ENCODE measurements at places on chromosomes 12 and 14. TPM values are rescaled to one million over a fixed set of nuclear protein-coding genes. Genes with fewer than 3 reads are reported as not detected.

DNA sequence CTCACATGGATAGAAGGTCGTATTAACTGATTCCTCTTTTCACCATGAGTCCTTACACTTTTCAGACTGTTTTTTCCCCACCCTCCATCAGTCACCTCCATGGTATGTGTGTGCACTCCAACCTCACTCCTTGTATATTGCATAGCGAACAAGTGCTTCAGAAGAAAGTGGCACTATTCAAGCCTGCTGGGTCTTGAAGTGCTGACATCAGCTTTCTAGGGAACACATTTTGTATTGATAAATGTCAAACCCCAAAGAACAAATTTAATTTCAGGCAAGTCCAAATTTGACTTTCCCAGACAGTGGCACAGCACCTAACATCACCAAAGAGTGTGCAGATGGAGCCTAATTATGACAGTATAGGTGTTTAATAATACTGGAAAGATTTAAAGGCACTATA, 617.4 kb upstream of the STXBP6 start:
- no peaks in the 10 kb centered on the region for H3K27me3 ChIP-seq
- H3K4me3 ChIP-seq: no peak overlapping the region
- no peak for DNase-seq
- no peak overlapping the region for H3K27ac ChIP-seq

GRCh38 chr12:31227401-31227981, 98.5 kb downstream of the SINHCAF start:
- H3K4me1 ChIP-seq: peaks cover 9% of the 10 kb centered on the region
- DNase-seq: no peak
- no peak overlapping the region for H3K27ac ChIP-seq
- H3K36me3 ChIP-seq: no peaks in the 10 kb centered on the region
- H3K4me3 ChIP-seq: no peak overlapping the region

DNA sequence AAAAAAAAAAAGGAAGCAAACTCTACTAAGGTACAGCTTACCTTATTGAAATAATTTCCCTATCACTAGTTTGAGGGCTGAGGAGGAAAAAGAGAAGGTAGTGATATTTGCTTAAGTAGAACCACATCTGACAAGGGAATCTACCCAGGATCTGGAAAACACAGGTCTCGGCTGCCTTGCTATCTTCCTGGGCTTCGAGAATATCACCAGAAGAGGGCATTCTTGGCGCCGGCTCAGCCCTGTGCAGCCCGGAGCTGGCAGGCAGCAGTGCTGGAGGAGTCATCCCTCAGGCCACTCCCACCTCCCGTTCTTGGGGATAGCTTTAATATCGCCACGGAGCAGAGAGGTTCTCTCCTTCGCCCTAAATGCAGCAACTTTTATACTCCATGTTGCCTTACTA, 1181.2 kb downstream of the VRK1 start:
- no peaks in the 10 kb centered on the region for H3K36me3 ChIP-seq
- H3K27me3 ChIP-seq: no peaks in the 10 kb centered on the region
- H3K27ac ChIP-seq: peak overlapping the region; percentile 74
- peak overlapping the region; percentile 41 for H3K4me3 ChIP-seq

DNA sequence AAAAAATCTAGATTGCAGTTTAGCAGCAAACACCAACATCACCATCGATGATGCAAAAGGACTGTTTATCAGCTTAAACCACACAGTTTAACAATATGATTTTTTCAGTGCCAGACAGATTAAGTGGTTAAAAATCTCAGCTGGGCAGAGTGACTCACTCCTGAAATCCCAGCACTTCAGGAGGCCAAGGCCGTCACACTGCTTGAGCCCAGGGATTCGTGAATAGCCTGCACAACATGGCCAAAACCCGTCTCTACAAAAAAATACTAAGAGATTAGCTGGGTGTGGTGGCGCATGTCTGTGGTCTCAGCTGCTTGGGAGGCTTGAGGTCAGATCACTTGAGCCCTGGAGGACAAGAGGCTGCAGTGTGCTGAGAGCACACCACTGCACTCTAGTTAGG, 8.9 kb downstream of the RSRC2 start:
- H3K36me3 ChIP-seq: peaks cover 61% of the 10 kb centered on the region
- no peak overlapping the region for H3K4me3 ChIP-seq
- DNase-seq: no peak
- H3K27me3 ChIP-seq: no peaks in the 10 kb centered on the region

DNA sequence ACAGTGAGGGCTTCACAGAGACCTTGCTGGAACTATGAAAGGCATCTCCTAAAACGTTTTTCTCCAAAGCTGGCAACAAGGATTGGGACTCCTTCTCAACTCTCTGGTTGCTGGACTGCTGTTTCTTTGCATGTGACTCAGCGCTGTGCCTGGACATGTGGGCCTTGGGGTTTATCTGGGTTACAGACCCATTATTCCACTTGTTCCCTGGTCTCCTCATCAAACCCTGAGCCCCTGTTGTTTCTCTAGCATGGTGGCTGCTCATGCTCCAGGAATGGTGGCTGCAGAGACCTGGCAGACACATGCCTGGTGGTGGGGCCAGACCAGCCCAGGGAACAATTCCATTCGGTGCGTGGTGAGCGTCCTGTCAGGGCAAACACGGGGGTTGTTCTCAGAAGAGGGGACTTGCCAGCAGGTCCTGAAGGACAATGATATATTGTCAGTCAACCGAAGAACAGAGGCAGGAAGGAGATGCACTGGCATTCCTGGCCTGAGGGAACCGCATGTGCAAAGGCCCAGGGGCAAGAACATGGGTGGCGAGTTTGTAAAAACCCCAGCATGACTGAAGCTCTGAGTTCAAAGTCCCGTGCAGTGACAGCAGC, 320.1 kb upstream of the RTL1 start:
- no peak overlapping the region for H3K4me3 ChIP-seq
- no peak overlapping the region for H3K27ac ChIP-seq
- H3K36me3 ChIP-seq: no peaks in the 10 kb centered on the region
- H3K4me1 ChIP-seq: no peaks in the 10 kb centered on the region
- DNase-seq: no peak
- no peaks in the 10 kb centered on the region for H3K27me3 ChIP-seq

- H3K36me3 ChIP-seq: no peaks in the 10 kb centered on the region
- no peaks in the 10 kb centered on the region for H3K4me1 ChIP-seq
- H3K27me3 ChIP-seq: no peaks in the 10 kb centered on the region
- no peak overlapping the region for H3K27ac ChIP-seq
- H3K4me3 ChIP-seq: no peak overlapping the region
- no peak for DNase-seq
Measured at GRCh38 chr14:58977366-58977765, 211.1 kb upstream of the DAAM1 start.

DNA sequence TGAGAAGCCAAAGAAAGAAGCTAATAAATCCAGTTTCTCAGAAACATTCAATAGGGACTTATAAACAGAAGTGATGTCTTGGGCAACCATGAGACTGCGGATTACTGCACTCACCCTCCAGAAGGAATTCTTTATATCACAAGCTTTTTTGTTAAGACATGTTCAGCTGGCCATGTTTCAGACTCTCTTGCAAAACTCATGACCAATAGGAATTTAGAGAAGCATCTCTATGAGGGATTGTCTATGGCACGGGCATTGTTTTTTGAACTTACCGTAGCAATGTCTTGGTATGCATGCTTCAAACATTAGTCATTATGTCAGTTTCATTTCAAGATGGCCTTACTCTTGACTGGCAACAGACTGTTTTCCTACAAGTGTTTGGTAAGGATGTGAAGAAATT, 15.5 kb upstream of the ZNF268 start:
- H3K4me3 ChIP-seq: no peak overlapping the region
- no peaks in the 10 kb centered on the region for H3K27me3 ChIP-seq
- H3K36me3 ChIP-seq: no peaks in the 10 kb centered on the region
- no peaks in the 10 kb centered on the region for H3K4me1 ChIP-seq

DNA sequence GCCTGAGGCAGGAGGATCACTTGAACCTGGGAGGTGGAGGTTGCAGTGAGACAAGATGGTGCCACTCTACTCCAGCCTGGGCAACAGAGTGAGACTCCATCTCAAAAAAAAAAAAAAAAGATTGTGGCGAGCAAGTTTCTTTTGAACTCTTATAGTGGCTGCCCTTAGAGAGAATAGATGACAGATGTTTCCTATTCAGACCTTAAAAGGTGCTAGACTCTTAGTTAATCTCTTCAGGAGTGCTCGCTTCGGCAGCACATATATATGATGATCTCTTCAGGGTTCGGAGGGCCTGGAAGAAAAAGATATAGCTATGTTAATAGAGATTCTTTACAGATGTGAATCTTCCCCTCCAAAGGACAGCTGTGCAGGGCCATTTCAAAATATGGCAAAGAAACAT, 73.1 kb upstream of the AMN1 start:
- no peak overlapping the region for H3K4me3 ChIP-seq
- no peaks in the 10 kb centered on the region for H3K4me1 ChIP-seq
- DNase-seq: no peak
- H3K36me3 ChIP-seq: no peaks in the 10 kb centered on the region
- H3K27me3 ChIP-seq: no peaks in the 10 kb centered on the region
- no peak overlapping the region for H3K27ac ChIP-seq

- H3K27me3 ChIP-seq: no peaks in the 10 kb centered on the region
- no peaks in the 10 kb centered on the region for H3K36me3 ChIP-seq
- DNase-seq: no peak
- H3K4me1 ChIP-seq: no peaks in the 10 kb centered on the region
Measured at GRCh38 chr12:99600388-99600787, 47.2 kb upstream of the GARIN6 start.

- H3K4me1 ChIP-seq: peaks cover 41% of the 10 kb centered on the region
- H3K27ac ChIP-seq: no peak overlapping the region
- no peak overlapping the region for H3K4me3 ChIP-seq
- H3K36me3 ChIP-seq: peaks cover 11% of the 10 kb centered on the region
Measured at GRCh38 chr12:55978393-55978792, 4.5 kb downstream of the RAB5B start.

- no peaks in the 10 kb centered on the region for H3K36me3 ChIP-seq
- peaks cover 56% of the 10 kb centered on the region for H3K4me1 ChIP-seq
- peak; percentile 2 for DNase-seq
- peak overlapping the region; percentile 35 for H3K4me3 ChIP-seq
- H3K27ac ChIP-seq: peak overlapping the region; percentile 80
Measured at GRCh38 chr12:64088431-64089349, 133.4 kb downstream of the KICS2 start.

- no peak for DNase-seq
- no peaks in the 10 kb centered on the region for H3K4me1 ChIP-seq
- no peaks in the 10 kb centered on the region for H3K27me3 ChIP-seq
- H3K27ac ChIP-seq: no peak overlapping the region
- no peaks in the 10 kb centered on the region for H3K36me3 ChIP-seq
- no peak overlapping the region for H3K4me3 ChIP-seq
Measured at GRCh38 chr12:97681612-97682504, 219.3 kb downstream of the RMST start.

DNA sequence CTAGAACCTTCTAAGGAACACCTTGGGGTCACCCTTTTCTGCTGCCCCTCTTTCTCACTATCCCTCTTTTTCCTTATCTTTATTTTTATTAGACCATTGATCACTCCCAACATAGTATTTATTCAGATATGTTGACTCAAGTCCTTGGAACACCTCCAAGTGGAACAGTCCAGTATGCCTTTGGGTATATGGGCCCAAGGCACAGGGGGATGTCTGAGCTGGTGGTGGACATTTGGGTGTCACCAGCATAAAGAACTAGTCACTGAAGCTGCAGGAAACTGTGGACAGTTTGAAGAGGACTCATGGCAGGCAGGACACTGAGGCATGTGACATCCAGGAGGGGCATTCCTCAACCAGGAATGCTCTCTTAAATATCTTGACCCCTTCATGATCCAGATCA, 105.6 kb downstream of the VEZT start:
- H3K4me3 ChIP-seq: no peak overlapping the region
- no peak overlapping the region for H3K27ac ChIP-seq
- no peaks in the 10 kb centered on the region for H3K4me1 ChIP-seq

- H3K4me3 ChIP-seq: no peak overlapping the region
- H3K36me3 ChIP-seq: peaks cover 28% of the 10 kb centered on the region
- DNase-seq: no peak
- no peak overlapping the region for H3K27ac ChIP-seq
- H3K4me1 ChIP-seq: peaks cover 24% of the 10 kb centered on the region
- H3K27me3 ChIP-seq: no peaks in the 10 kb centered on the region
Measured at GRCh38 chr12:57795354-57795753, 12.8 kb downstream of the TSFM start.

DNA sequence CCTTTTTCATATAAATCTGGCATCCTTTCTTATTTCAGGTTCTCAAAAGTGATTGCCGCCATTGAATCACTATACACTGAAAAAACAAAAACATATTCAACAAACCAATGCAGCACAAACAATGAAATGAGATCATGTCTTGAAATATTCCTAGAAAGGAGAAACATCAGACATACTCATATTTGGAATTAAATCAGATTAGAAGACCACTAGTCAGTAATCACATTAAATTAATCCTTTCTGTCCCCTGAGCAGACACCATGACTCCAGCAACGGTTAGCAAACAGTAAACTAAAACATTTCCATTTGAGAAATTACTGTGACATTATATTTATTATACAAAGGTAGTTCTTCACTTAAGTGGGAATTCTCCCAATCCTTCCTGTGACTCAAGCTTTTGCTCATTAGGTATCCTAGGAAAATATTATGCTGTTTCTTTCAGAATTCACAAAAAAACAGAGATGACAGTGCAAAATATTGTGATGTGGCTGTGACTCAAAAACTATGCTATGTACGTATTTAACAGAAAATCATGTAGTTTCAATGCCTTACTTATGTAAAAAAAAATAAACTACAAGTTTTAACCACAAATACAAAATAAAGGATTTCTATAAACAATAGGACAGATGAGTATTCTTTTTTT, 29.7 kb downstream of the CPNE8 start:
- H3K36me3 ChIP-seq: no peaks in the 10 kb centered on the region
- no peak overlapping the region for H3K4me3 ChIP-seq
- no peak overlapping the region for H3K27ac ChIP-seq
- H3K4me1 ChIP-seq: no peaks in the 10 kb centered on the region
- H3K27me3 ChIP-seq: no peaks in the 10 kb centered on the region

- no peak for DNase-seq
- no peak overlapping the region for H3K4me3 ChIP-seq
- no peaks in the 10 kb centered on the region for H3K27me3 ChIP-seq
Measured at GRCh38 chr12:54981796-54982195, 2.8 kb downstream of the TESPA1 start.

GRCh38 chr12:98645572-98646067, 530 bp downstream of the APAF1 start:
- H3K27ac ChIP-seq: peak overlapping the region; percentile 96
- H3K4me1 ChIP-seq: peaks cover 3% of the 10 kb centered on the region
- peaks cover 25% of the 10 kb centered on the region for H3K36me3 ChIP-seq
- DNase-seq: no peak
- H3K27me3 ChIP-seq: no peaks in the 10 kb centered on the region

LRRC43 gene
- not detected for total RNA-seq

SERPINA9 gene
- not detected for total RNA-seq

LYZ gene
- 2.7 TPM for total RNA-seq

TXNRD1 gene
- total RNA-seq: 101 TPM

KRT73 gene
- not detected for total RNA-seq

PUS1 gene
- total RNA-seq: 17.1 TPM

CMA1 gene
- total RNA-seq: 2.7 TPM

ACSM4 gene
- total RNA-seq: not detected

MYF6 gene
- not detected for total RNA-seq

KRT85 gene
- not detected for total RNA-seq

RABGGTA gene
- total RNA-seq: 171 TPM
